Smooth muscle cell of trachea (primary cell): ENCODE measurements at places on chromosomes 7 and 10. TPM values are rescaled to one million over a fixed set of nuclear protein-coding genes. Genes with fewer than 3 reads are reported as not detected.

TIMM23 gene
- total RNA-seq = 61.2 and 84.8 TPM in 2 replicates

ARL4A gene
- 12.7 and 32.7 TPM in 2 replicates for total RNA-seq

ANKRD7 gene
- 1.7 and 3.8 TPM in 2 replicates for total RNA-seq

UCMA gene
- total RNA-seq = not detected in 2 replicates

SFMBT2 gene
- 1.7 and 5.2 TPM in 2 replicates for total RNA-seq

CC2D2B gene
- total RNA-seq = under 0.01 TPM in 1 of 2 replicates, not detected in the other

SLC13A4 gene
- total RNA-seq = 0.33 and 1.2 TPM in 2 replicates

MSANTD7 gene
- 13.2 and 15.9 TPM in 2 replicates for total RNA-seq

CYP2E1 gene
- 0.33 and 0.44 TPM in 2 replicates for total RNA-seq

SPRN gene
- total RNA-seq = 0.87 and 3.1 TPM in 2 replicates

CRTAC1 gene
- total RNA-seq = not detected in 2 replicates

PRPS1L1 gene
- total RNA-seq = 0.15 TPM in 1 of 2 replicates, not detected in the other

CALCR gene
- not detected in 2 replicates for total RNA-seq

GNAT3 gene
- total RNA-seq = not detected in 2 replicates

CDK6 gene
- total RNA-seq = 15.1 and 38.9 TPM in 2 replicates

NEUROG3 gene
- not detected in 2 replicates for total RNA-seq

ASB10 gene
- total RNA-seq = not detected in 2 replicates

CCDC201 gene
- total RNA-seq = not detected in 2 replicates

BEND7 gene
- total RNA-seq = 1.0 and 2.3 TPM in 2 replicates

CPVL gene
- total RNA-seq = 0.66 and 0.73 TPM in 2 replicates

FKBP9 gene
- 346 and 372 TPM in 2 replicates for total RNA-seq

NPSR1 gene
- not detected in 2 replicates for total RNA-seq

LRCH4 gene
- total RNA-seq = 20.5 and 21.2 TPM in 2 replicates

ZNF727 gene
- 0.17 and 0.29 TPM in 2 replicates for total RNA-seq

SPDYE2 gene
- not detected in 2 replicates for total RNA-seq

IL15RA gene
- 3.5 and 13.7 TPM in 2 replicates for total RNA-seq

IGFBP1 gene
- not detected in 2 replicates for total RNA-seq

CPA1 gene
- total RNA-seq = not detected in 2 replicates

PRKRIP1 gene
- total RNA-seq = 16.7 and 19.3 TPM in 2 replicates

C10orf95 gene
- not detected in 2 replicates for total RNA-seq

GNG11 gene
- total RNA-seq = 18.7 and 53.7 TPM in 2 replicates

MOGAT3 gene
- total RNA-seq = not detected in 2 replicates

PDE6C gene
- not detected in 2 replicates for total RNA-seq

ARHGAP22 gene
- 60.2 and 70.8 TPM in 2 replicates for total RNA-seq

UPK3BL2 gene
- 0.99 and 1.9 TPM in 2 replicates for total RNA-seq

ADIRF gene
- 159 and 195 TPM in 2 replicates for total RNA-seq

ERVW-1 gene
- not detected in 2 replicates for total RNA-seq

SNX10 gene
- total RNA-seq = 0.15 and 0.17 TPM in 2 replicates

MRPS16 gene
- 68.0 and 80.6 TPM in 2 replicates for total RNA-seq

CUZD1 gene
- 0.58 and 0.66 TPM in 2 replicates for total RNA-seq

TRIL gene
- 0.50 and 0.58 TPM in 2 replicates for total RNA-seq

DLX5 gene
- not detected in 2 replicates for total RNA-seq

NPTX2 gene
- total RNA-seq = under 0.01 TPM in 1 of 2 replicates, not detected in the other

SEC61G gene
- 143 and 736 TPM in 2 replicates for total RNA-seq

LIPM gene
- total RNA-seq = not detected in 2 replicates

GPR15LG gene
- not detected in 2 replicates for total RNA-seq
